ENCODE measurements at places on chromosomes 4 and X. TPM values are rescaled to one million over a fixed set of nuclear protein-coding genes. Genes with fewer than 3 reads are reported as not detected.
A peak's percentile ranks its signal among the peaks of the same experiment; 100 is the strongest.

The GUCY1A1 gene
- 0.39 TPM for total RNA-seq

The CFAP99 gene
- total RNA-seq = 0.13 TPM

The RPGR gene
- total RNA-seq = 21.5 TPM

The HTN3 gene
- not detected for total RNA-seq

The SSX1 gene
- total RNA-seq = 0.26 TPM

The DCAF8L2 gene
- not detected for total RNA-seq

The APOO gene
- 16.5 TPM for total RNA-seq

The HUWE1 gene
- 153 TPM for total RNA-seq

The PFKFB1 gene
- total RNA-seq = 0.18 TPM

The TRO gene
- 1.7 TPM for total RNA-seq

GRCh38 chr4:145782756-145783155, 102.8 kb downstream of the C4orf51 start:
- DNase-seq = no peak

DNA sequence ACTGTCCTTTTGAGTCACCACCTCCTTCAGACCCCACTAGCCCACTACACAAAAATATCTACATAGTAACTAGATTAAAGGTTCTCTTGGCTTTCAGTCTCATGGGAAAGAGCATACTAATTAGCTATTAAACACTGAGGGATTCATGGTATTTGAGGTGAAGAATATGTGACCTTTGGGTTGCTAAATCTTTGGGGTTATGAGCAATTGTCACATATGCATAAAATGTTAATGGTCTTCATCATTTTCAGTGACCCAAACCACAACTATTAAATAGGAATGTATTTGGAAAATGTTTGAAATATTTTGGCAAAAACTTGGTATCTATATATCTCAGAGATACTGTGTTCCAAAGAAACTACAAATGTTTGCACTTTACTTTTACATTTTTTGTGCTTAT, 365.1 kb downstream of the MAGEB5 start:
- DNase-seq = no peak

- no peak for DNase-seq
Measured at GRCh38 chr4:38266616-38267015, 306.4 kb downstream of the PTTG2 start.

DNA sequence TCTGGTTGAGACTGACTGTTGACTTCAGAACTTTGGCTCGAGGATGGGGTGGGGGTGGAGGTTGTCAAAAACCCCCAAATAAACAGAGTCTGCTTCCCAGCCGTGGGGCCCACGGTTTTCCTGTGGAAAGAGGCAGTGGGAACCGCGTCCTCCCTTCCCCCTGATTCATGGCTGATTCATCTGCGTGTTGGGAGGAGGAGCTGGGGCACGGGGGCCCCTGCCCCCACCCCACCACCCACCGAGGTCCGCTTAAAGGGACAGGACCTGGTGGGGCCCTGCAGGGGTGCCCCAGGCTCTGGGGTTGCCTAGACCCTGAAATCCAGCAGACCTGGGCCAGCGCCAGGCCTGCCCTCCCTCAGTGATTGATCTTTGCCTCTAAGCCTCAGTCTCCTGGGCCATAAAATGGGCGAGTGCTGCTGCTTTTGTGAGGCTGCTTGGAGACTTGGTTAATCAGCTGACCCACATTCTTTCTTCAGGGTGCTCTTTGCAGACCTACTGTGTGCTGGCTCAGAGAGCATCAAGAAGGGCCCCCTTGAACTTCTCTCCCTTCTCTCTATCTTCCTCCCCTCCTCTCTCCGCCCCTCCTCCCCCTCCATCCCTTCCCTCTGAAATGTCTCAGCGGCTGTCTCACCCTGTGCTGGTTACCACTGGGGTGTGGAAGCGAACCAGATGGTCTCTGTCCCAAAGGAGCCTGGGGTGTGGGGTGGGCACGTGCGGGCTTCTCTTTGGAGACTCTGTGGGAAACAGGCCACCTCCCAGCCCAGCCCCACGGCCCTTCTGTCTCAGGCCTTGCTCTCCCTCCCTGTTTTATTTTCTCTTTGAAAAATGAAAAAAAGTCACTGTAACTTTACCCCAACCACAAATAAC, 9.1 kb downstream of the HTRA3 start:
- no peak for DNase-seq

- DNase-seq = no peak
Measured at GRCh38 chr4:73345399-73345975, 58.6 kb upstream of the ALB start.

DNA sequence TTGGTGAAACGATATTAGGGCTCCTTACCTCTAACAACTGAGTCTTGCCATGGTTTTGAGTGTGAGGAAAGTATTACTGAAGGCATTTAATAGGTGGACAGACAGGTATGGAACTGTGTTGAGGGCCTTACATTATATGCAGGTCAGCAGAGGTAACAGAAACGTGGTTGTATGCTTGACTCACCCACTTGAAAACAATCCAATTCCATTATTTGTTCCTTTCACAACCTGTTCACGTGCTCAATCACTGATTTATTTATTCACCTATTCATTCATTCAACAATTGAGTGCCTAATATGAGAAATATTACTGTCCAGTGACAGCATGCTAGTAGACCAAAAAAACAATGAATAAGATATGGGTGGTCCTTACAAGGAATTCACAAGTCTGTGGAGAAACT, 33.3 kb upstream of the PPARGC1A start:
- no peak for DNase-seq

- DNase-seq = no peak
Measured at GRCh38 chr4:38869511-38869910, 1.9 kb downstream of the FAM114A1 start.

GRCh38 chrX:8639949-8640475, 91.9 kb downstream of the ANOS1 start:
- no peak for DNase-seq

DNA sequence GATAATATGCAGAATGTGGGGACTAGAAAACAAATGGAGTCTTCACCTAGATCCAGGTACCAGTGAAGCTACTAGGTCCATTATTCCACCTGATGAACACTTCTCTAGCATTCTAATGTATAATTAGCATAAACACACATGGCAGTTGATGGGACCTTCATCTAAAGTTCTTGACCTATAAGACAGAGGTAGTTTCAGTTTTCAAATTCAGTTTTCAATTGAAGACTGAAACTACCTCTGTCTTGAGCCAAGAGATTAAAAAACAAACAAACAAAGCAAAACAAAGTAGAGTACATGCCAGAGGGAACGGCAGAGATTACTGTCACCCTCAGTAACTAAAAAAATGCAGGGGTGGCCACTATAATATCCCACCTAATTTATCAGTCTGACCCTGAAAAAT, 199.9 kb upstream of the NEIL3 start:
- DNase-seq = no peak

DNA sequence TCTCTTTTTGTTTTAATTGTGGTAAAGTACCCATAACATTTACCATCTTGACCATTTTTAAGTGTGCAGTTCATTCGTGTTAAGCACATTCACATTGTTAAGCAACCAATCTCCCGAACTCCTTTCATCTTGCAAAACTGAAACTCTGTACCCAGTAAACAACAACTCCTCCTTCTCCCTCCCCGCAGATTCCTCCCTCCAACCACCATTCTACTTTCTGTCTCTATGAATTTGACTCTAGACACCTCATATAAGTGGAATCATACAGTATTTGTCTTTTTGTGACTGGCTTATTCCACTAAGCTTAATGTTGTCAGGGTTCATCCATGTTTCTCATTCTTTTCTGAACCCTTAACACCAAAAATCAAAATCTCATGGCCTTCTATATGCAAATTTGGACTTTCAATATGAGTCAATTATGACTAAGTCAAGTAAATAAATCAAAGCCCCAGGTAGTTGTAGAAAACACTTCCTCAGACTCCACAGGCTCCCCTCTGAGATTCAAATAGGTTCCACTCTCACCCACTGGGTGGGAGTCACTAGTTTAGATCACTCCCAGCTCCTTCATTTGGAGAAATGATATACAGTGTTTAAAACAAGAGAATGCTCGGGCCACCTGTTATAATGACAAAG, 9.8 kb upstream of the RTL5 start:
- no peak for DNase-seq

GRCh38 chr4:124202099-124202498, 510.4 kb downstream of the ANKRD50 start:
- DNase-seq = no peak

- no peak for DNase-seq
Measured at GRCh38 chr4:6633091-6633906, 7.2 kb upstream of the MRFAP1 start.

- no peak for DNase-seq
Measured at GRCh38 chrX:103376979-103377324, 614 bp downstream of the BEX3 start.

DNA sequence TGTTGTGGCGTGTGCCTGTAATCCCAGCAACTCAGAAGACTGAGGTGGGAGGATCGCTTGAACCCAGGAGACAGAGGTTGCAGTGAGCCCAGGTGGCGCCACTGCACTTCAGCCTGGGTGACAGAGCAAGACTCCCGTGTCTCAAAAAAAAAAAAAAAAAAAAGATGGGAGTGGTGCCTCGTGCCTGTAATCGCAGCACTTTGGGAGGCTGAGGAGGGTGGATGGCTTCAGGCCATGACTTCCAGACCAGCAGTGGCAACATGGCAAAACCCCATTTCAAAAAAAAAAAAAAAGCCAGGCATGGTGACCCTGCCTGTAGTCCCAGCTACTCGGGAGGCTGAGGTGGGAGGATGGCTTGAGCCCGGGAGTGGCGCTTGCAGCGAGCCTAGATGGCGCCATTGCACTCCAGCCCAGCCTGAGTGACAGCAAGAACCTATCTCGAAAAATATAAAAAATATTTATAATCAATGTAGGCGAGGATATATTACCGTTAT, 27.0 kb downstream of the EIF2S3 start:
- DNase-seq = peak; percentile 31

- no peak for DNase-seq
Measured at GRCh38 chr4:176789955-176790354, 2.8 kb downstream of the VEGFC start.

- DNase-seq = no peak
Measured at GRCh38 chr4:119053245-119053644, 82.4 kb upstream of the MYOZ2 start.

- no peak for DNase-seq
Measured at GRCh38 chrX:123157586-123157985, 26.5 kb upstream of the GRIA3 start.

DNA sequence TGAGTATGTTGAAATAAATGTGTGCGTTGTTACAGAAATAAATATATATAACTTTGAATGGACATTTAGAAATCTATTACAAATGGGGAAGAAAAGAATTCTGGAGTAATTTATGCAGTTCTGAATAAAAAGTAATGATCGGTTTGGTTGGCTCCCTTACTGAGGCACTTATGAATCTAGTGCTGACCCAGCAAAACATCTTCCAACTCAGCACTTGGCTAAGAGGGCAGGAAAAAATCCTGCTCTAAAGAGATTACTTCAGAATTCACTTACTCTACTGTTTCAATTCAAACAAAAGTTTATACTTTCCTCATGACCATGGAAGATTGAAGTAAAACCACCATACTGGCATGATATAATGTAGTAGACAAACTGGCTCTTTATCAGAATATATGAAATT, 123.9 kb upstream of the RXFP1 start:
- DNase-seq = no peak

GRCh38 chr4:142427456-142427855, 418.6 kb downstream of the INPP4B start:
- DNase-seq = no peak
